Brain pericyte (primary cell): ENCODE measurements at places on chromosomes 3 and 15.
A peak's percentile ranks its signal among the peaks of the same experiment; 100 is the strongest.

DNA sequence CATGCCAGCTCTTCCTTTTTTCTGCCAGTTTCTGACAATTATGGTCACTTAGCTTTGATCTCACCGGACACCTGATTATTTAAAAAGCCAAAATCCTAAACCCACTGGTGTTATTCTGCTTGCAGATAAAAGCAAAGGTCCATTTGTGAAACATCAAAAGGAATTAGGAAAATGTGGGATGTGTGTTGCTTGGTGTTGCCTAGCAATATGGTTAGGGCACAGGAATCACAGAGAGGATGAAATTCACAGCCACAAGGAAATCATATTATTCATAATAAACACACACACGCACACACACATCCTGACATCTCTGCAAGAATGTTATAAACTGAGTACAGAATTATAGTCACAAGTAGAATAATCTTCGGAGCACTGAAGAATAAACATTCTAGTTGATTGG is 89.3 kb upstream of the BHLHE40 start:
- no peak for DNase-seq

- peak; percentile 53 for DNase-seq
Measured at GRCh38 chr3:191235331-191236314, 36.6 kb downstream of the OSTN start.

DNA sequence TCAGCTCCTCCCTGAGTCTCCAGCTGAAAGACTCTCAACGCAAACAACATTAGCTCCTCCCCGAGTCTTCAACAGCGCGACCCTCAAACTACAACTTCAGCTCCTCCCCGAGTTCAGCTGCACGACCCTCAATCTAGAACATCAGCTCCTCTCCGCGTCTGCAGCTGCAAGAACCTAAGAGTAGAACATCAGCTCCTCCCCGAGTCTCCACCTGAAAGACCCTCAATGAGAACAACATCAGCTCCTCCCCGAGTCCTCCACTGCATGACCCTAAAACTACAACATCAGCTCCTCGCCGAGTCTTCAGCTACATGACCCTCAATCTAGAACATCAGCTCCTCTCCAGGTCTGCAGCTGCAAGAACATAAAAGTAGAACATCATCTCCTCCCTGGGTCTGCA is 78.3 kb downstream of the TFRC start:
- no peak for DNase-seq

DNA sequence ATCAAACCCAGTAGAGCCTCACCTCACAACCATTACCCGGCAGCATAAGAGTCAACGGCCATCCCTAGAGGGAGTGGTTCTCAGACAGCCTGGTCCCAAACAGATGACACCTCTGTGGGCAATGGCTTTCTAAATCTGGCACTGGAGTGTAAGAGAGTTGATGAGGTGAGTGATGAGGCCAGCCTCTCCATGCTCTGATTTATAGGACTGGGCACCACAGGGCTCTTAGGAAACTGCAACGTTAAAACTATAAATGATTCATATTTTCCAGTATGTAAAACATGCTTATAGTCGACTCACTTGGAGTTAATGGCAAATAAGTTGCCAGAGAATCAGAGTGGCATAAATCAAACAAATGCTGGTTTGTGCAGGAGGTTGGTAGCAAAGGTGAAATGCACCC is 187.7 kb downstream of the GREM1 start:
- no peak for DNase-seq

DNA sequence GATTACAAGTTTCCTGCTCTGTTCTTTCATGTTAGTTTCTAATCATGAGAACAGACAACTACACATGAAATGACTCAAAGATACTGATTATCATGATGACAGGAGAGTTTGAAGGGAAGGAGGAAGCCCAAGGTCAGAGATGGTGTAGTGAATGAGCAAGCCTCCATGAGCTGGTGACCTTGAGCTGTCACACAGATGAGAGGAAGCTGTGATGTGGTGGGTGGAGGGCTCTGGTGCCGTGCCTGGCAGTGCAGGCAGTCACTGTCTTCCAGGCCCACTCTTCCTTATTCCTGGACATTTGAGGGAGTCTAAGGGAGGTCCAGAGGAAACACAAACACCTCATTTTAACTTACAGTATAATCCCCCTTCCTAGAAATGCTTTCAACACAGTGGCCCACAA is 133.4 kb upstream of the ROPN1 start:
- DNase-seq, result no peak

- no peak for DNase-seq
Measured at GRCh38 chr15:41896566-41896965, 2.7 kb upstream of the SPTBN5 start.

DNA sequence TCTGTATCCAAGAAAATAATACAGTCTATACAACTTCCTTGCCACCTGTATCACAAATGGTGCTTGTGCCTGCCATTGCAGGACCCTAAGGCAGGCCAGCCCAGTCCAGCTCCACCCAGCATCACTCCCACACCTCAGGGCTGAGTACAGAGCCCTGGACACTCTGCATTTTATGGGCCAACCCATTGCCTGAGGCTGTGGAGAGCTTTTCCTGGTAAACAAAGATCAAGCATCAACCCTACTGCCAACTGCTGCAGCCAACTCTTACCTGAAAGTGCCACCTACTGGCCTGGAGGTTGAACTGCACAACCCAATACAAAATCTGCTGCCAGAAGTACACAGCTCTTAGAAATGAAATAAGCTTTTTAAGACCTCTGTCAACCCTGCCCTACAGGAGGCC is 1082.2 kb downstream of the NAALADL2 start:
- DNase-seq, result no peak

- DNase-seq, result no peak
Measured at GRCh38 chr3:150825192-150825915, 62.4 kb upstream of the SIAH2 start.

DNA sequence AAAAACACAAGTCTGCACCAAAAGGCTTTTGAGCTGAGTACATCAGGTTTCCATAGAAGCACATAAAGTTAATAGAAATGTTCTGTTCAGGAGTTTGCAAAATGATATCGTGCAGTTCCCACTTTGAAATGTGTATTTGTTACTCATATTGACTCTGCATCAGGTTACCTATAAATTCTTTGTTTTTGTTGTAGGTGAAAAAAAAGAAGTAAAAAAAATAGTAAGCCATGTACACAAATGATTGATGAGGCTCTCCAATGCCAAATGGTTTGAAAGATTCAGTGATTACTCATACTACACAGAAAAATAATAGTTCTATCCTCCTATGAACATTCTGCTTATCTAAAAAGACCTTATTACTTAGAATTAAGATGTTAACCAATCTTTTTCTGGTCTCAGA is 287.3 kb upstream of the MME start:
- no peak for DNase-seq

- no peak for DNase-seq
Measured at GRCh38 chr3:129854460-129854859, 39.1 kb downstream of the TMCC1 start.

GRCh38 chr15:66633938-66634250 is 68.1 kb upstream of the LCTL start:
- no peak for DNase-seq

DNA sequence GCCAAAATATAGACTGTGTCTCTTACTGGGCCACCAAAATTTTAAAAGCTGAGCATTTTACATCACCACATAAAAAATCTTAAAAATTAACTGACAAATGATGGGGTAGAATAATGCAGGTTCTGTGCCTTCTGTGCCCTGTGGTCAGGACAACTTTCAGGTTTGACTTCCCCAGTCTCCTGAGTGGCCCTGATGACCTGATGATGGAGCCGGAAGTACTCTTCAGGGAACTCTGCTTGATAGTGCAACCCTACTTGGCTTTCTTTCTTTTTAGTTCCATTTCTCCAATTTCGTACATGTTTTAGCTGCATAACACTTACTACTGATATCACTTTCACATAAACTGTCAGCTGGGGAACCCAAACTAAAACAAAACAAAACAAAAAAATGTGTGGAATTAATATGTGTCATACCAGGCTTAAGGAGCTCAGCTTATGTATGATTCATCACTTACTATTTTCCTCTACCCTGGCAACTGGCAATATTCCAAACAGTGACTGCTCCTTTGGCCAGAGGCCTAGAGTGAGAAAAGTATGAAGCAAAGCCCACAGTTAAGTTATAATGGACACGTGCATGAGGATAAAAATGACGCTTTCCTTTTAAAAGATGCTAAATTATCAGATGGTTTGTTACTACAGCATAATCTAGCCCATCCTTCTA is 194.3 kb downstream of the BCHE start:
- DNase-seq, result peak; percentile 86

DNA sequence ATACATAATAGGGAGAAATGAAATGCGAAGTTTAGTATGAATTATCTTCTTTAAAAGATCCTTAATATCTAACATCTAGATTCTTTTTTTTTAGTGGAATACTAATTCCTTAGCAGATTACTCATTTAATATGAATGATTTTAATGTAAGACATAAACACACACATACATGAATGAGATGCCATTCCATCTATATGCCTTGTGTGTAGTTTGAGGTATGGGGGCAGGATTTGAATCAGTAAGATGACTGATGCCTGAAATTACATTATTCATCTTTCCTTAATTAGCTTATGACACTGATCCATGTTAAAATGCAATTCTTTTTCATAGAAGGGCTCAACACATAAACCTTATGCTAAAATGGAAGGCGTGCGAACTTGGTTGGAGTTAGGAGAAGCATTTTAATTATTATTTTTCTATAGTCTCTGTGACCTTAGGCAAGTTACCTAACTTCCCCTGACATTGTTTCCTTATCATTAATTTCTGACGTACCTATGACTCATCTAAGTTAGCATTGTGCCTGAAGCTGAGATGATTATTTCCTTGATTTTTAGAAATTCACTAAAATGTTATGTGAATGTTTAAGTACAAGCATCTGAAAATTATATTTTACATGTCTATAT is 10.8 kb upstream of the BNIP2 start:
- no peak for DNase-seq

DNA sequence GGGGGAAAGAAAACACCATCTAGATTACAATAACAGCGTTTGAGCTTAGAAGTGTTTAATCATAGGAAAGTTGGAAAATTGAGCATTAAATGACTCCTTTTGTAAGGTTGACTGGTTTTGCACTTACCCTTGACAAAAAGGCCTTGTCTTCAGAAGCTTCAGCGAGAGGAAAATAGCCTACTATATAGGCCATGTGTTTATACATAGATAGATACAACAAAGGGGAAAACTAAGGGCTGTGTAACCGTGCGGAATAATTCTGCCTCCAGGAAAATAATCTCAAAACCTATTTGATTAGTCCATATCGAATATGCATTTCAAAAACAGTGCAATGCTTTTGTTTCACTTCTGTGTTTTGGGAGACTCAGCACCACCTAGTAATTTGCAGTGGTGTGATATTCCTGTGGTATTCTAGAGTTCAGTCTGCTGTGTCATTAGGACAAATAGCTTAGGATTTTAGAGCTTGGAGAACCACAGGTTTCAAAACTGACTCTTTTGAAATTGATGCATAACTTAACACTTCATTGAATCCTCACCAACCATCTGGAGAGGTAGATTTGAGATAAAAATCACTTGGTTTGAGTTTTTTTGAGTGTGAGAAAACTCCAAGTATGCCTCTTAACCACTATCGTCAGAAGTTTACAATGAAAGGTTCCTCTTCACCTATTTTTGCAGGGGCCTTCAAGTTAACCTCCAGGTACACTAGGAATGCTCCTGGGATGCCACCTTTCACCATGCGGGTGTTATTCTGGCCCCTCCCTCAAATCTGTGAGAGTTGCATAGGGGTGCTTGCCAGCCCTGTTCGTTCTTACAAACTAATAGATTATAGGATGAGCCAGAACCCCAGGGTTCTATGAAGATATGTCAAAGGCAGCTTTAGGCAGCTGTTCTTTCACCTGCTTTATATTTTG is 1.9 kb downstream of the ARHGAP31 start:
- no peak for DNase-seq

DNA sequence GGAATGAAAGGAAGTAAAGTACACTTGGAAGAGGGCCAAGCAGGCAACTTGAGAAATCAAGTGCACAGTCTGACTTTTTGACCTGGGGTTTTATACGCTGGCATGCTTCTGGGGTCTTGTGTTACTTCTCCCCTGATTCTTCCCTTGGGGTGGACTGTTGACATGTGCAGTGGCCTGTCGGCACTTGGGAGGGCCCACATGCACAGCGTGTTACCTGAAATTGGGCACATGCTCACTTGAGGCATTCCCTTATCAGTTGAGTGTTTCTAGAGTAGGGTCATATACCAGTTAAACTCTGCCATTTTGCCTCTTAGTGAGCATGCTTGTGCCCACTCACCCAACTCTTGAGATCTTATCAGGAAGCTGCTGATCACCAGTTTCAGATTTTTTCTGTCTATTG is 329.1 kb upstream of the SOX2 start:
- no peak for DNase-seq

DNA sequence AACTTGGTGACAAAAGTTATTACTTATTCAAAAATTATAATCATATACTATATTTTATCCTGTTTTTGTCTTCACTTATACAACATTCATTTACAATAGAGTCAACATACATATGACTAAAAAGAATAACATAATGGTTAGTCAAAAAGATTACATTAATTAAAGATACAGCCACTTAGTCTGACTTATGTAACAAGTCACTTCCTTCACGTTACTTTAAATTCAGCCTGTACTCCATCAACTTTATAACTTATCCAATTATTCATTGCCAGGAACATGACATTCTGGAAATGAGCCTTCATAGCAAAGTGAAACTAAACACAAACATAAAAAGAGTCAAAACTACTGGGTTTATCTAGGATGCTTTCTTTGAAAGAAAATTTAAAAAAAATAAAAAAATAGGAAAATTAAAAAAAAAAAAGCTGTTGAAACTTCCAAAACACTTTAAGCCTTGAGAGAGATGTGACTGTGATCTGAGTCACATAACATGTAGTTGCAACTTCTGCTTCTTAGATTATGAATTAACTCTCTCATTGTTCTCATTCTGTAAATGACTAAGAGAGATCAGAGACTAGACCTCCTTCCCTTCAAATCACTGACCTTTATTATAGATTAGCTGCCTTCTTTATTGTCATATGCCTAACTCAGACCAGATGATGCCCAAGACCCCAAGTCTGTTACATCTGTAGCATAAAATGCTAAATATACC is 107.8 kb downstream of the MYRIP start:
- no peak for DNase-seq

- no peak for DNase-seq
Measured at GRCh38 chr3:81581966-81582599, 179.4 kb downstream of the GBE1 start.
